ENCODE measurements at places on chromosomes 11 and 22. TPM values are rescaled to one million over a fixed set of nuclear protein-coding genes. Genes with fewer than 3 reads are reported as not detected.
A peak's percentile ranks its signal among the peaks of the same experiment; 100 is the strongest.

- peaks cover 6% of the 10 kb centered on the region for H3K36me3 ChIP-seq
- peaks cover 2% of the 10 kb centered on the region for H3K27me3 ChIP-seq
- peak overlapping the region; percentile 94 for H3K27ac ChIP-seq
- H3K4me1 ChIP-seq, result peaks cover 53% of the 10 kb centered on the region
- peak; percentile 85 for DNase-seq
Measured at GRCh38 chr11:76588455-76589325, 81.9 kb downstream of the LRRC32 start.

GRCh38 chr11:44466531-44467205 is 98.8 kb upstream of the CD82 start:
- no peak for DNase-seq
- H3K36me3 ChIP-seq, result no peaks in the 10 kb centered on the region
- no peak overlapping the region for H3K4me3 ChIP-seq
- H3K27me3 ChIP-seq, result peaks cover 6% of the 10 kb centered on the region

GRCh38 chr11:96169250-96169649 is 173.7 kb downstream of the MAML2 start:
- H3K27ac ChIP-seq, result peak overlapping the region; percentile 54
- H3K4me3 ChIP-seq, result peak overlapping the region; percentile 27
- DNase-seq, result no peak
- peaks cover 11% of the 10 kb centered on the region for H3K36me3 ChIP-seq
- no peaks in the 10 kb centered on the region for H3K27me3 ChIP-seq

GRCh38 chr11:99271527-99271926 is 250.8 kb downstream of the CNTN5 start:
- H3K4me3 ChIP-seq, result no peak overlapping the region
- no peaks in the 10 kb centered on the region for H3K4me1 ChIP-seq
- no peaks in the 10 kb centered on the region for H3K36me3 ChIP-seq
- H3K27me3 ChIP-seq, result no peaks in the 10 kb centered on the region

DNA sequence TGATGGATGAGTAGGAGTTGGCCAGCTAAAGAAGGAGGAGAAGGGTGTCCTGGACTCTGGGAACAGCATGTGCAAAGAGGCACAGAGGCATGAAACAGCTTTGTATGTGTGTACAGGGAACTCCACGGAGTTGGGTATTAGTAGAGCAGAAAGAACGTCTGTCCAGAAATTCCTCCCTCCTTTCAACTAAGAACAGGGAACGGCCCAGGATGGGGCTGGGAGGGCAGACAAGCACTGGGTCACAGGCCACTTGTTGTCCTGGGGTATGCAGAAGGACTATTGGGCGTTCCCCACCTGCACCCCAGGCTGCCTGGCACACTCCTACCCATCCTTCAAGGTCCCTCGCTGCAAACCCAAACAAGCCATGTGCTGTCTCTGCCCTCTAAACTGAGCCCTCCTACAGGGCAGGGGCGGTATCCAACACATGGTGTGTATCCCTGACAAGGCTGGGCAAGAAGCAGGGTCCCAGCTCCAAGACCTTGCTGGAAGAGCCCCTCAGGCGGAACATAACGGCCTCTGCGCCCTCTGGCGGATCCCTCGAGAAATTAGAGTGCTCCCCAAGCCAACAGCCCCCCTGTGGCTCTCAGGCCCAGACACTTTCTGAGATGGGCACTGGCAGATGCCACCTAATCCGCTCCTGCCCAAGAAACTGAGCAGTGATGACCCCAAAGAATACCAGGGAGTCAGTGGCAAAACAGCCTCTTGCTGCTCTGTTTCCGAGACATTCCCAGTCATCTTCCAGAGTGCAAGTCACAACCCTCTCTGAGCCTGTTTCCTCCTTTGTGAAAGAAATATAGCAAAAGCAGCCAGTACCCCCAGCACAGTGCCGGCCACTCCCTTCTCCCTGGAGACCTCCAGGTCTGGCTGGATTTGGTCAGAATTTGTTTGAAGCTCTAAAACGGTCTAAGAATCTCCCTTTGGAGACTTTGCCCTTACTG is 1.6 kb upstream of the ELFN2 start:
- peak overlapping the region; percentile 33 for H3K4me3 ChIP-seq
- H3K4me1 ChIP-seq, result peaks cover 26% of the 10 kb centered on the region
- peaks cover 4% of the 10 kb centered on the region for H3K36me3 ChIP-seq
- H3K27ac ChIP-seq, result no peak overlapping the region
- peak; percentile 86 for DNase-seq
- peaks cover 52% of the 10 kb centered on the region for H3K27me3 ChIP-seq

- DNase-seq, result peak; percentile 57
- H3K27me3 ChIP-seq, result no peaks in the 10 kb centered on the region
- H3K4me1 ChIP-seq, result peaks cover 15% of the 10 kb centered on the region
Measured at GRCh38 chr11:774873-775592, 2.3 kb downstream of the GATD1 start.

The OR5A1 gene
- total RNA-seq, result not detected

- peaks cover 75% of the 10 kb centered on the region for H3K36me3 ChIP-seq
- peak overlapping the region; percentile 95 for H3K4me3 ChIP-seq
- peaks cover 44% of the 10 kb centered on the region for H3K4me1 ChIP-seq
- no peaks in the 10 kb centered on the region for H3K27me3 ChIP-seq
- H3K27ac ChIP-seq, result peak overlapping the region; percentile 88
Measured at GRCh38 chr11:62601122-62601371, 618 bp downstream of the MTA2 start.

DNA sequence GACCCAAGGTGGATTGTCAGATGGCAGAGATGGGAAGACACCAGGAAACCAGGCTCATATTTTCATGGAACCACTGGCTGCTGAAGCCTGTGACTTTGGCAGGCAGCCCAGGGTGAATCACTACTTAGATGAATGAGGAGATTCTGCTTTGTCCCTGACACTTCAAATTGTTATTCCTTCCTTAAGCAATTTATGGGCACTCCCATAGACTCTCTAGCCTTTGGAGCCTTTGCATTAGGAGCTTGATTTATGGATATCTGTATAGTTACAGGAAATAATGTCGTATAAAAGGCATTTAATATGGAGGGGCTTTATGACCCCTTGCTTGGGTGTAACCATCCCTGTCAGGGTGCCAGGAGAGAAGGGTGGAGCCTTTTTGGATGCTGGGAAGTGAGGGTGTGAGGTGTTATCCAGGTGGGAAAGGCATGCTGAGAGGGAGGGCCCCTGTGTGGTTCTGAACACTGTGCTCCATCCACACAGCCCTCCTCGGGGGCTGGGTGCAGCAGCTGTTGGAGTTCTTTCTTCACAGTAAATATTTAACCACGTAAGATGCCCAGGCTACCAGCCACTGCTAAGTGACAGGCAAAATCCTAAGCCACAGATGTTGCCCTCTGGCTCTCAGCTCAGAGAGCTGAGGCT is 35.3 kb downstream of the IL18 start:
- DNase-seq, result no peak
- H3K27me3 ChIP-seq, result no peaks in the 10 kb centered on the region
- H3K4me3 ChIP-seq, result no peak overlapping the region

The RAC2 gene
- total RNA-seq, result 540 TPM

DNA sequence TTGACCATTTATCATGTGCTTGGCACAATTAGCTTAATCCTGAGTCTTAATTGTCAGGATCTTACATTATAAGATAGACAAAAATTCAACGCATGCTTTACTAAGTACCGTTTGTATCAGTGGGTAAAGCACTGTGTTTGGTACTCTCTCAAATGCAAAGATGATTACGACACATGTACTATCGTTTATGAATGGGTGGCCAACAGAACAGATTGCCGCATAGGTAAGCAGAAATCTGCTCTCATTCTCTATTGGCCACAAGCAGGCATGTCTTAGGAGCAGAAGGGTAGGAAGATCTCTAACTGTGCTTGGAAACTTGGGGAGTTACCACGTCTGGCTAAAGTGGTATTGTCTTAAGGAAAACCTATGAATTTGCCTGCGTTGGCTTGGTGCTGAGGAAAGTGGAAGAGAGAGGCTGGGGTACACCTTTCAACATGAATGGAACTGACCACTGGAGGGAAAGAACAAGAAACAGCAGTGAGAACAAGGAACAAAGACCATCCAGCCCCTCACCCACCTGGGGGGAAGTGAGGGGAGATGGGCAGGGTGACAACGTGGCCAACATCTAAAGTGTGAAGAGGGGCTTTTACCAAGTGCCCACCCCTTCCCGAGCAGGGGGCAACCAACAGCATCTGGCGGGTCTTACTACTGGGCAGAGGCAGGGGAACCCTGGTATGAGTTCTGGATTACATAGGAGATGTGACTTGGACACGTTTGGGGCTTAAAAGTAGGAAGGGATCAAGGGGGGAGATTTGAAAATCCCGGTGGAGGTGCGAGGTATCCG is 1.0 kb upstream of the TUBA8 start:
- H3K4me3 ChIP-seq, result peak overlapping the region; percentile 78
- peak overlapping the region; percentile 31 for H3K27ac ChIP-seq
- H3K36me3 ChIP-seq, result peaks cover 21% of the 10 kb centered on the region
- no peak for DNase-seq
- peaks cover 30% of the 10 kb centered on the region for H3K4me1 ChIP-seq
- peaks cover 36% of the 10 kb centered on the region for H3K27me3 ChIP-seq

DNA sequence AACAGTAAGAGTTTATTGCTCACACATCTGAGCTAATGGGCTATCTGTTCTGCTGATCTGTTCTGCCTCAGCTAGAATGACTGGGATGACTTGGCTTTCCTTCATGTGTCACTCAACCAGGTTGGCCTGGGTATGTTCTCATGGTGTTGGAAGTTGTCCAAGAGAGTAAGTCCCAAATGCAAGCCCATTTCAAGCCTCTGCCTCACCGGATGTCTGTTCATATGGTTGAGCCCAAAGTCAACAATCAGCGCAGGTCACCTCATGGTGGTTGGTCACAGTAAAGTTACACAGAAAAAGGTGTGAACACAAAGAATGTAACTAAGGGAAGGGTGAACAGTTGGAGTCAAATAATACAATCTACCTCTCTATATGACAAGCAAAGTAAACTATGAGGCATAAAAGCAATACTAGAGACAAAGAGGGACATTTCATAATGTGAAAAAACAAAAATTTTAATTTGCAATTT is 1.9 kb downstream of the GDPD4 start:
- no peaks in the 10 kb centered on the region for H3K36me3 ChIP-seq
- no peaks in the 10 kb centered on the region for H3K4me1 ChIP-seq
- DNase-seq, result no peak
- no peak overlapping the region for H3K27ac ChIP-seq
- no peak overlapping the region for H3K4me3 ChIP-seq
- H3K27me3 ChIP-seq, result no peaks in the 10 kb centered on the region

DNA sequence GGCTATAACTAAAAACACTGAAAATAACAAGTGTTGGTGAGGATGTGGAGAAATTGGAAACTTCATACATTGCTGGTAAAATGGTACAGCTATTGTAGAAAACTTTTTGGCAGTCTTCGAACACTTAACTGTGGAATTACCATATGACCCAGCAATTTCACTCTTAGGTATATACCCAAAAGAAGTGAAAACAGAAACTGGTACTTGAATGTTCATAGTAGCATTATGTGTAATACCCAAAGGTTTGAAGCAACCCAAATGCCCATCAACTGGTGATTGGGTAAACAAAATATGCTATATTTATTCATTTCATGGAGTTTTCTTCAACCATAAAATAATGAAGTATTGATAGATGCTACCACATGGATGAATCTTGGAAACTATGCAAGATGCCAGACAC is 40.8 kb upstream of the FTH1 start:
- DNase-seq, result no peak
- no peaks in the 10 kb centered on the region for H3K36me3 ChIP-seq
- no peaks in the 10 kb centered on the region for H3K27me3 ChIP-seq
- H3K4me1 ChIP-seq, result peaks cover 3% of the 10 kb centered on the region
- H3K27ac ChIP-seq, result no peak overlapping the region

DNA sequence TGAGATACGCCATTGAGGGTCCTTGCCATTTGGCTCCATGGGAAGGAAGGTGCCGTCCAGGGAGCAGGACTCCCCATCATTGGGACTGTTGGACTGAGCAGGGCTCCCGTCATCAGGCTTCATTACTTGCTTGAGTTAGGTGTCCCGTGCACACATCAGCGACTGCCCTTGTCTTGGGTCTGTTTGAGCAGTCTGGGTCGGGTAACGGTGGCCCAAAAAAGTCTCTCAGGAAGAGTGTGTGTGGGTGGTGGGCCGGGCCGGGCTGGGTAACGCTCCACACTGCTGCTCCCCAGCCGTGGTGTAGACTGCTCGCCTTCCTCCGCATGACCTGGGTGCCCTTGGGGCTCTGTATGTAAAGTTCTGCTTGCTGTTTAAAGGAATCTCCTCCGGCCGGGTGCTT is 293.5 kb downstream of the TBC1D22A start:
- DNase-seq, result no peak
- no peaks in the 10 kb centered on the region for H3K27me3 ChIP-seq
- no peak overlapping the region for H3K27ac ChIP-seq
- no peak overlapping the region for H3K4me3 ChIP-seq
- no peaks in the 10 kb centered on the region for H3K36me3 ChIP-seq
- H3K4me1 ChIP-seq, result peaks cover 2% of the 10 kb centered on the region

DNA sequence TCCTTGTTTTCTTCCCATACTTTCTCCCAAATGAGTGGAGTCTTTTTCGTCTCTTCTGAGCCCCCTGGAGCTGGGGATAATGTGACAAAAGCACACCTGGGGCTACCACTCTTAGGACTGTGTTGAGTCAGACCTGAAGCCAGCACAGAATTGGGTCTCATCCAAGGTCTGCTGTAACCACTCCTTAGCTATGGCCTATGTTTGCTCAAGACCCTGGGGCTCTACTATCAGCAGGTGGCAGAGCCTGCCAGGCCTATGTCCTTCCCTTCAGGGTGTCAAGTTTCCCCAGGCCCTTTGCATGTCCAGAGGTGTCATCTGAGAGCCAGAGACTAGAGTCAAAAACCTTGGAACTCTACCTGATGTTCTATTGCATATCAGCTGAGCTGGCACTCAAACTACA is 335.7 kb downstream of the DDX10 start:
- no peak overlapping the region for H3K27ac ChIP-seq
- peaks cover 6% of the 10 kb centered on the region for H3K27me3 ChIP-seq
- no peaks in the 10 kb centered on the region for H3K4me1 ChIP-seq

The SAA4 gene
- not detected for total RNA-seq

DNA sequence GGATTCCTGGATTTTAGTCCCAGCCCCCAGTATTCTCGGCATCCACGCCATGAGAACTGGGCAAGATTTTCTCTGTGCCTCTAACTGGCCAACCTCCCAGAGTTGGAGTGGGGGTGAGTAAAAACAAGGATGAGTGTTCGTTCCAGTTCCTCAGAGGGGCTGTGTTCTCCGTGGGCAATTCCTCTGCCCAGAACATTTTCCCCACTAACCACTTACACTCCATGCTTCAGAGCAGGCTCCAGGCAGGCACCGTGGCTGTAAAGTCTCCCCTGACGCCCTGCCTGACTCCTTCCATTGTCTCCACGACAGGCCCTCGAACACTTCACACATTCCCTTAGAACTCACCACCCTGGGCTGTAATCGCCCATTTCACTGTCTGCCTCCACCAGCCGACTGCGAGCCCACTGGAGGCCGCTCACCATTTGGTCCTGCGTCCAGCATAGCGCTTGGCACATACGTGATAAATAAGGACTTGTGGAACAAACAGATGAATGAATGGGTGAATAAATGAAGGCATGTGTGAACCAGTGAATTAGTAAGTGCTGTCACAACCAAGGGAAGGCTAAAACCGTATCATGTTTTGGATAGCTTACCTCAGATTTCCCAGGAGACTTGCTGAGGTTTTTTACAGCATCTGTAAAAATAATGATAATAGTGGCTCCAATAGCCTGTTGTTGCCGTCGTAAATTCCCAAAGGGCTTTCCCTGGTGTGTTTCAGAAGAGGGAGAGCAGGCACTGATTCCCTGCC is 6.1 kb downstream of the APLNR start:
- H3K4me3 ChIP-seq, result no peak overlapping the region
- no peak for DNase-seq
- no peaks in the 10 kb centered on the region for H3K4me1 ChIP-seq
- H3K36me3 ChIP-seq, result no peaks in the 10 kb centered on the region
- H3K27me3 ChIP-seq, result peaks cover 48% of the 10 kb centered on the region

The ANKRD13D gene
- total RNA-seq, result 124 TPM
